ENCODE measurements at places on chromosomes 12 and 14.
A peak's percentile ranks its signal among the peaks of the same experiment; 100 is the strongest.

GRCh38 chr14:84453307-84453950, 1076.5 kb upstream of the FLRT2 start:
- DNase-seq = peak; percentile 52

DNA sequence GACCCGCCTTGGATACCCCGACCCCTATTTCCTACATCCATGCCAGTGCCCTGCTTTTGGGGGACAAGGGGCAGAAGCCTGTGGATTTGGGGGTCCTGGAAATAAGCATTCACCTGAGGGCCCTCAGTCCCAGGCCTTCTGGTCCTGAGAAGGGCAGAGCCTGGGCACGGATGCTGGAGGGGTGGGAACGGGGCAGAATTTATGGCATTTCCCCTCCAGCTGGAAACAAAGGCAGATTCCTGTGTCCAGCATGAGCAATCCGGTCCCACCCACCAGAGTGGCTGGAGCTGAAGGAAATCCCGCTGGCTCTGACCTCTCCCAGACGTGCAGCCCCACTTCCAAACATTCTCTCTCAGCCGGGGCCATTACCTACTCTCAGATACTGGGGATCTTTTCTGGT, 9.3 kb downstream of the ANKRD33 start:
- no peak for DNase-seq

GRCh38 chr12:7995266-7995963, 37.1 kb upstream of the FOXJ2 start:
- peak; percentile 92 for DNase-seq

DNA sequence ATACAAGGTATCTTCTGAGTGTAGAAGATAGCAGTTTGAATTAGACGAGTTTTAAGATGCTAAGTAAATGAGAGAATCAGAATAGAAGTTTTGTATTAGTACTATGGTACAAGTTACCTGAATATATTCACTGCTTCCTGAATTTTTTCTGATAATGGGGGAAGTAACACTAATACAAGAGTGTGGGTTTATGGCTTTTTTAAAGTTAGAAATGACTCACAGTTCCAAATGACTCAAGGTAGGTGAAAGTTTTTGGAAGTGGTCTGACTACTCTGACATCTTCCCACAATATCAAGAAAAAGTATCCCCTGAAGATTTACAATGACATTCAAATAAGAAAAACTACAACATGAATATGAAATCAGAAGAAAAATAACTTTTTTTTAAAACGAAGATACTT, 123.7 kb upstream of the GARIN6 start:
- DNase-seq = no peak

DNA sequence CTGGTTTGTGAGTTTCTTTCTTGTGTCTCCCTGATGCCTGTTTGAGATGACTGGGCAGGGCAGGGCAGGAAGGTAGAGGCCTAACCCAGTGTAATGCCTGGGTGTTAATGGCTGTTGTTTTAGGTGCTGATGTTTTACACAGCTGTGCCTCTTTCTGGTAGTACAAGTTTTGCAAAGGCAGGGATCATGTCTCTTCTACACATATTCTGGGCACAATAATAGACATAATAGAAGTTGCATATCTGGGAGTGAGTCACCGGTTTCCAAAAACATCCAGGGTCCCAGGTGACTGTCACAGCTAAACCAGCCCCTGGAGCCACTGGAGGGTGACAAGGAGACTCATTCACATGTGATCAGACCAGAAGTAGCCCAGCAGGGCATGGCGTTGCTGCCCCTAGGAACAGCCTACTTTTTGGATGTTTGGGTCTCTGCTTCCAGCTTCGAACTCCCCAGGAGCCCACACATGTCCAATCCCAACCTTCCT, 18.1 kb downstream of the TPCN1 start:
- no peak for DNase-seq

GRCh38 chr12:95239216-95239615, 21.6 kb downstream of the VEZT start:
- DNase-seq = no peak

DNA sequence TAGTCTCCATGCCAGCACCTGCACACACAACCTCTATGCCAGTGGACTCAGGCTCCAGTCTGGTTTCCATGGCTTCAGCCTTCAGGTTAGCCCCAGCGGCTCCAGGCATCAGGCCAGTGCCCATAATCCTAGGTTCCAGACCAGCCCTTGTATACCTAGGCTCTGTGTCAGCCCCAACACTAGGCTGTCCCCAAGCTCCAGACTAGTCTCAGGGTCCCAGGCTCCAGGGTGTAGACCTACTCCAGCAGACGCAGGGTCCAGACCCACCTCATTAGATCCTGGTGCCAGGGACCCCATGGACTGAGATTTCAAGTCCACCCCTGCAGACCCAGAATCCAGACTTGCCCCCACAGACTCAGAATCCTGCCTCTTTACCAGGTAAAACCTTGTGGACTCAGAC, 275.9 kb downstream of the SLC16A7 start:
- no peak for DNase-seq

GRCh38 chr12:109923481-109924245, 23.6 kb downstream of the TCHP start:
- no peak for DNase-seq

- no peak for DNase-seq
These were observed 26.4 kb downstream of the CMKLR1 start for GRCh38 chr12:108312693-108313189.

- DNase-seq = no peak
These were observed 42.4 kb downstream of the ITPR2 start for GRCh38 chr12:26790645-26790994.

DNA sequence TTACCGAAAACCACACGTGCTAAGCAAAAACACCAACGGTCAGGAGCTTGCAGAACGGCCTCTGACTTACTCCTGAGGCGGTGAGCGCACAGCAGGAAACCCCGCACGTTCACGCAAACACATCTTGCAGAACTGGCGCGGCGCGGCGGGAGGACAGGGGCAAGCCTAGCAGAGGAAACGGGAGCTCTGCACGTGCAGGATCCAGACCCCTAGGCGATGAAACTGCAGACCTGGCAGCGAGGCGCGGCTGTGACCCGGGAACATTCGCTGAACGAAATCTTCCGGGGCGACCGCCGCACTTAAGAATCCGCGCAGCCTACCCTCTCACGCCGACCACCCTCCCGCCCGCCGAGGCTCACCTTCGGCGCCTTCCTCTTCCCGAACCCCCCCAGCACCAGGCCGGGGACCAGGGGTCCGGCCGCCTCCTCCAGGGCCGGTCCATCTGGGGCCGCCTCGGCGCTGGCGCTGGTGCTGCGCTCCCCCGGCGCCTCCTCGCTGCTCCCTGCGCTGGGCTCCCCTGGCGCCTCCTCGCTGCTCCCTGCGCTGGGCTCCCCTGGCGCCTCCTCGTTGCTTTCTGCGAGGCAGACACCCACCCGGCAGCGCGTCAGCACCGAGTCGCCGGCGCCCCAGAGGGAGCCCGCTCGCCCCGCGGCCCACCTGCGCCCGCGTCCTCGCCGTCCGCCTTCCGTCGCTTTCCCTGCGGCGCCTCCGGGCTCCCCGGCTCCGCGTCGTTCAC, 615 bp downstream of the DDX51 start:
- no peak for DNase-seq

GRCh38 chr12:64212119-64212746, 9.9 kb downstream of the KICS2 start:
- no peak for DNase-seq

- no peak for DNase-seq
These were observed 8.0 kb upstream of the C12orf42 start for GRCh38 chr12:103503546-103504480.

DNA sequence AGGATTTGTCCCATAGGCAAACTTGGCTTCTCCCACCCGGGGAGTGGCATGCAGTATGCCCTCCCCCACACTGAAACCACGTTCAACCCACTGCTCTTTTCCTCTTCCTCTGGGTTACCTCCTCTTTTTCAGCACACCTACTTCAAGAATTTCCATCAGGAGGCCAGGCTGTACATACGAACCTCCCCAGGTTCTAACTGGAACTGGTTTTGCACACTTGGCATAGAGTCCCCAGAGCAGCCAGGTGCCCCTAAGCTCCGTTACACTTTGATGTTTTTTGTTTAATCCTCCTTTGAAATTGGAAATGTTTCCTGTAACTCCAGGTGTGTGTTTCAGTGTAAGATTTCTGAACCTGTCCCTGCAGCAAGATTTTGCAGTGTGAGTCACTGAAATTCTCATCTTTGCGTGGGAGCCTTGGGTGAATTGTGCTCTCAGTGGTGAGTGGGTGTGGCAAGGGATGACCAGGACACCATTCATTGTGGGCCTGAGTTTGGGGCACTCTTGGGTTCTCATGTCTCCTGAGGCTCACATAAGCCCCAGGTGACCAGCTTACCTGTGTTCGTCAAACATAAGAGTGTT, 18.2 kb downstream of the CD9 start:
- no peak for DNase-seq

- DNase-seq = peak; percentile 78
These were observed 571.4 kb upstream of the ATP2B1 start for GRCh38 chr12:90280033-90280432.

DNA sequence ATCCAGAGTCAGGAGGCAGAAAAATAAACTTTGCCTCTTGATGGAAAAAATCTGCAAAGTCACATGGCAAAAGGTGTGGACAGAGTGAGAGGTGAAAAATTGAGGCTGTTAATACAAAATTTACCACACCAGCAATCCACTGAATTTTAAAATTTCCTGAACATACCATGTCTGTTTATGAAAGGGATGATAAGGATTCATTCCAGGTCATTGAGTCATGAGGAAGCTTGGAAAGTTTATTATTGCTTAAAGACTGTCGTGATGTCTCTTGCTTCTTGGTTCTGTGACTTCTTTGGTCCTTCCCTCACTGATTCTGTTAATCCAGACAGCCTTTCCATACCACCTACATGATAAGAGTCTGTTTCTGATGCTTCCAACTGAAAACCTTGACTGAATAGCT, 73.2 kb downstream of the TTC6 start:
- peak; percentile 16 for DNase-seq

GRCh38 chr14:100285021-100285912, 21.0 kb downstream of the SLC25A29 start:
- DNase-seq = peak; percentile 59

DNA sequence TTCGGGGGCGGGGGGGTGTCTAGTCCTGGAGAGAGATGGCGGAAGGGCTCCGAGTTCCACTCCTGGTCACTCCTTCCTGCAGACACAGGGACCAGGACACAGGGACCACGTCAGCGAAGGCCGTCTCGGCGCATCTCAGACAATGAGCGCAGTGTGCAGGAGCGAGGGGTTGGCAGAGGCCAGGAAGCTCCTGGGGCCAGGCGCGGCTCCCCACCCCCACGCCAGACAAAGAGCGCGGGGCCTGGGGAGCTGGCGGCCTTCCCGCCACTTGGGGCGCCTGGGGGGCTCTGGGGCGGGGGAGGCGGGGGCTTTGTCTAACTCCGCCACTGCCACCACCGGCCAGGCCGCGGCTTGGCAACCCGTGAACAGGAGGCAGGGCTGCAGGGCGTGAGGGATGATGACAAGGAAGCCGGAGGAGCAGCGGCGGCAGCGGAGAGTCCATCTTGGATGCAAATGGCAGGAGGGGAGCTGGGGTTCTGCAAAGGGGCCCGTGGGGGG, 2.2 kb downstream of the CDK2AP1 start:
- DNase-seq = peak; percentile 82

All from fibroblast of upper back skin (primary cell).